CD4-positive, alpha-beta T cell treated with Interleukin-6 at 100 ng/mL for 8 hours (primary cell): ENCODE measurements at places on chromosomes 7 and 10.

GRCh38 chr7:118349604-118350003 is 125.1 kb downstream of the ANKRD7 start:
- no peak for DNase-seq

- no peak for DNase-seq
Observed at GRCh38 chr7:38070718-38071117, 107.3 kb upstream of the STARD3NL start.

GRCh38 chr7:52504561-52504960 is 530.9 kb upstream of the POM121L12 start:
- no peak for DNase-seq

GRCh38 chr7:14207138-14207537 is 217.7 kb upstream of the ETV1 start:
- DNase-seq, result no peak

DNA sequence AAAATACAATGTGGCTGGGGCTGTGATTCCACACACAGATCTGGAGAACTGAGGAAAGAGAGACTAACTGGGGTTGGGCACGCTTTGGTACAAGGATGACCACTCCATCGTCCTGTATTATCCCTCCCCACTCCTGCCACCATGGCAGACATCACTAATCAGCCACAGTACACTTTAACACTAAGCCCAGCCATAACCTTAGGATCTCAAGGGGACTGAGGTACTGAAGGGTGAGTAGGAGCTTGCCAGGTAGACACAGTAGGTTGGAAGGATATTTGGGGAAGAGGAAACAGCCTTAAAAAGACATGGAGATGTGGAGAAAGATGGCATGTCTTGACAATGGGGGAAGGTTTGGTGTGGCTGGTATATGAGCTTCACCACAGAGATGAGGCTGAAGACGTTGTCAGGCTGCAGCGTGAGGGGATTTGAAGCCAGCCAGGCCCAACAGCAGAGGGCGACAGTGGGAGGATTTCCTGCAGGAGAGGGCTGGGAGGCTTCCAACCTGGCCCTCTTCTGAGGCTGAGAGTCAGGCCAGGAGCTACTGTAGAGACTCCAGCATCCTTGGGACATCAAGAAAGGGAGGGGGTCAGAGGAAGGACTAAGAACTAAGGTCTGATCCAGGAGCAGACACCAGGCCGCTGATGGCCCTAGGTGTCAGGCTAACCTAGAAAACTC is 58.6 kb upstream of the COL13A1 start:
- no peak for DNase-seq

GRCh38 chr7:81499262-81500116 is 270.4 kb downstream of the HGF start:
- no peak for DNase-seq

- DNase-seq, result no peak
Observed at GRCh38 chr10:63260860-63261251, 127.7 kb downstream of the NRBF2 start.

- no peak for DNase-seq
Observed at GRCh38 chr7:143463957-143464356, 13.7 kb upstream of the TAS2R41 start.

- DNase-seq, result no peak
Observed at GRCh38 chr10:20162123-20162522, 345.9 kb downstream of the PLXDC2 start.

- DNase-seq, result no peak
Observed at GRCh38 chr7:51621956-51622355, 305.3 kb upstream of the COBL start.

GRCh38 chr10:12846718-12847117 is 154.8 kb downstream of the CCDC3 start:
- no peak for DNase-seq

GRCh38 chr7:1096156-1097119 is 8.5 kb downstream of the GPER1 start:
- no peak for DNase-seq

DNA sequence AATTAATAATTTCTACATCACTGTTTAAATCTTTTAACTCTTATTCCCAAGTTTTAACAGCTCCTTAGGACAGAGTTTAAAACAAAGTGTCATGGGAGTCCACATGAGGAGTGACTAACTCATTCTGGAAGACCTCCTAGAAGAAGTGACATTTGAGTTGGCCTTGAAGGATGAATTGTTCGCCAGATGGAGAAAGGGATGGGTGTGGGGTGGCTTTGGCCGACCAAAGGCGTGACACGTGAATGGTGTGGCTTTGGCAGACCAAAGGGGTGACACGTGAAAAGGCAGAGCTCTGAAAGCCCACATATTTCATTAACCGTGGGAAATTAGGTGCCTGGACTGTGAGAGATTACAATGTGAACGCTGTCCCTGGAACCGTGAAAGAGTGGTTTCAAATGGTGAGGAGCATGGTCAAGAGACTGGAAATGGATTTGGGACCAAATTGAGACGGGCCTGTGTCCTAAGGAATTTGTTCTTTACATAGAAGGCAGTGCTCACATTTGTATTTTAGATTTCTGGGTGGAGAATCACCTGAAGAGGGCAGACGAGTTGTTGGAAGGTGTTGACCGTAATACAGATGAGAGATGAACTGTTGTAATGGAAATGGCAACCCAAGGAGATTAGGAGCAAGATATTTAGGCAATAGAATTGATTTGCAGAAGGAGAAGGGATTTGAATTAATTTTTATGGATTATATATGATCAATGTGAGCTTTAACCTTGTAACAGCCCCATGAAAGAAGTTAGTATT is 228.1 kb downstream of the BICC1 start:
- no peak for DNase-seq

DNA sequence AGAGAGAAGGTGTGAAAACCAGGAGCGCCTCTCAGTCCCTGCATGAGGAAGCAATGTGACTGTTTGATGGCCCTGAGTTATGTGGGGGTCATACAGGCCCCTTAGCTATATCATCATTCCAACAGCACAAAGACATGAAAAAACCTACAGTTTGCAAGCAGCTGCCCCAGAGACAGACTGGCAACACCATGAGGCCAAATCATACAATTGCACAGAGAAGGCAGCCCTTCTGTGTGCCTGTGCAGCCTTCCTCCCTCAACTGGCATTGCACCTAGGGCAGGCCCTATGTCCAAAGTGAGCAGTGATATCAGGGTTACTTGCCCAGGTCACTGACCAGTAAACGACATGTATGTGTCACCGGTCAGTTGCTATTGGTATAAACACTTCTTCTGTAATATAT is 41.6 kb downstream of the GPRIN2 start:
- no peak for DNase-seq

DNA sequence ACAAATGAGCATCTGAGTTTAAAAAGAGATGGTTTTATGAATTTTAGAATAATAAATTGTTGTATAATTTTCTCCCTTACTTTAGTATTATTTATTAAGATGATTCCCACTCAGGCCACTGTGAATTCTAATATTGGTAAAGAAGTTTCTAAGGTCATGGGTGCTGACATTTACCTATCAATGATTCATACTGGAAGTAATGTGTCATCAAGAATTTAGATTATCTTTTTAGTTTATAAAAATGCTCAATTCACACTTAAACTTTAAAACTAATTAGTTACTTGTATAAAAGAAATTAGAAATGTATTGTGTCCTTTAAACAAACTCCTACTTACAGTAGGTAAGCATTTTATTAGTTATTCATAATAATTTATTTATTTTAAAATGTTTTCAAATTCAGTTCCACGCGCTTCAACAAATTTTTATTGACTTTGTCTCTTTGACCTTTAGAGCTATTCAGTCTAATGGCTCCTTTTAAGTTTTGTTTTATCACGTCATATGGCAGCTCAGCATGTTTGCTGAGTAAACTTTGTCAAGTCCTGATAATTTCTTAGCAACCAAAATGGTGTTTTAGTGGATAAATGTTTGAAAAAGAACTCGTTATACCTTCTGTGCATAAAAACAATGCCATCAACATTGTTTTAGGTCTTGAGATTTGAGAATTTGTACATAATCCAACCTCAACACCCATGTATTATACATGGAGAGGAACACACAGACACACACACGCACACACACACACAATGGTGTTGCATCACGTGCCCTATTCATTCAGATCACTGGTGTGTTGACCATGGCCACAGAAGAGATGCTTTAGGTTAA is 15.1 kb upstream of the MRC1 start:
- no peak for DNase-seq

GRCh38 chr7:44967571-44968446 is 11.0 kb downstream of the MYO1G start:
- DNase-seq, result no peak

- DNase-seq, result no peak
Observed at GRCh38 chr7:32574626-32575025, 79.3 kb downstream of the AVL9 start.

DNA sequence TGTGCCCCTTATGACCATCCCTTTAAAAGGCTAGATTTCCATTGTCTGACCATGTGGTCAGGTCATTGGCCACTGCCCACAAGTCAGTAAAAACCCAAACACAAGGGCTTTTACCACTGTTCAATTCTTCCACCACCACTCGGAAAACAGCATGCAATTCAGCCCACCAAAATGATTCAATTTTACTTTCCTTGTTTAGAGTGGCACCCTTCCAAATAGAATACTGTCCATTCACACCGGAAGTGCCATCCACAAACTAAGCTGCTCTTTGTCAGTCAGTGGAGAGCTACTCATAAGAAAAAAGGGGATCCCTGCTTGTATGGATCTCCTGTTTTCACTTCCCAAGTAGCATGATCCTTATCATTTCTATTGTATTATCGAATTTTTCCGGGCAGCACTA is 350.7 kb upstream of the MBL2 start:
- DNase-seq, result no peak

- no peak for DNase-seq
Observed at GRCh38 chr7:155248366-155248756, 49.3 kb upstream of the INSIG1 start.

DNA sequence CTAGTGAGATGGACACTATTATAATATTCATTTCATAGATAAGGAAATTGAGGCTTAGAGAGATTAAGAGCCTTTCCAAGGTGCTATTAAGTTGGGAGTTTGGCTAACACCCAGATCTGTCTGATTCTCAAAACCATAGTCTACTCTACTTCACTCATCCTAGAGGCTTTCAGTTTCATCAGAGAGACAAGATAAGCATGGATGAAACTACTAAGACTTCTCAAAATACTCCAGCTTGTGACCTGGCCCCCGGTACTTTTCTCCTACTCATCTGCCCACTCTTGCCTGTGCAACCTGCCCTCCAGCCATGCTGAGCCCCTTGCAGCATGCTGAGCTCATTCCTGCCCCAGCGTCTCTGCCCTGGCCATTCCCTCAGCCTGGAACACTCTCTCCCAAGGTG is 12.2 kb upstream of the SLC35B4 start:
- no peak for DNase-seq

- no peak for DNase-seq
Observed at GRCh38 chr10:69769395-69769992, 32.2 kb upstream of the COL13A1 start.

GRCh38 chr7:66043681-66044497 is 31.7 kb upstream of the ASL start:
- peak; percentile 3 for DNase-seq

DNA sequence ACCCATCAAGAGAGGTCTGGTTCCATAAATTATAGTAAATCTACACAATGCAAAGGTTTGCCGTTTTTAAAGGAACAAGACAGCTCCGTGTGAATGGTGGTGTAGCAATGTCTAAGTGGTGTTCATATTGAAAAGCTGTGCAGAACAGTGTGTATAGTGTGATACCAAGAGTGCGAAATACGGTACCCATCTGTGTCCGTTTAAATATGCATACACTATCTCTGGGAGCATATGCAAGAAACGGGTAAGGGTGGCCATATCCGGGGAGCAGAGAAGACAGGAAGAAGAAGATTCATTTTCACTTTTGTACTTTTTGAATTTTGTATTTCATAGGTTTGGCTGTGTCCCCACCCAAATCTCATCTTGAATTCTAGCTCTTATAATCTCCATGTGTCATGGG is 102.0 kb downstream of the CCDC3 start:
- DNase-seq, result no peak

DNA sequence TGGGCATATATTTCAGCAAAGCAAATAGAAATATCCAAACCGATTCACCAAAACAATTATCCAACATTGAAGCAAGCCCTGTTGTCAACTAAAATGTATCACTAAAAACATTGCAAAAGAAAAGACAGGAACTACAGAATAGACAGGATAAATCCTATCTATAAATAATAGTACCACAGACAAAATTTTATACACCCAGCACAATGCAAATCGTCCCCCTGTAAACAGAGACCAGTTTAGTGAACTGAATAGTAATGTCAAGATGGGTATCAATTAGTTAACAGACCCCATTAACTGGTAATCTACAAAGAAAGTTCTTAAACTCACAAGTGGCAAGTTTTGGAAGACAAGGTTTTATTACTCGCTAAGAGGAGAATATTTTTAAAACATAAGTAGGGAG is 4.0 kb downstream of the ZC3HAV1 start:
- no peak for DNase-seq

GRCh38 chr10:12056748-12057147 is 12.0 kb upstream of the DHTKD1 start:
- DNase-seq, result no peak

DNA sequence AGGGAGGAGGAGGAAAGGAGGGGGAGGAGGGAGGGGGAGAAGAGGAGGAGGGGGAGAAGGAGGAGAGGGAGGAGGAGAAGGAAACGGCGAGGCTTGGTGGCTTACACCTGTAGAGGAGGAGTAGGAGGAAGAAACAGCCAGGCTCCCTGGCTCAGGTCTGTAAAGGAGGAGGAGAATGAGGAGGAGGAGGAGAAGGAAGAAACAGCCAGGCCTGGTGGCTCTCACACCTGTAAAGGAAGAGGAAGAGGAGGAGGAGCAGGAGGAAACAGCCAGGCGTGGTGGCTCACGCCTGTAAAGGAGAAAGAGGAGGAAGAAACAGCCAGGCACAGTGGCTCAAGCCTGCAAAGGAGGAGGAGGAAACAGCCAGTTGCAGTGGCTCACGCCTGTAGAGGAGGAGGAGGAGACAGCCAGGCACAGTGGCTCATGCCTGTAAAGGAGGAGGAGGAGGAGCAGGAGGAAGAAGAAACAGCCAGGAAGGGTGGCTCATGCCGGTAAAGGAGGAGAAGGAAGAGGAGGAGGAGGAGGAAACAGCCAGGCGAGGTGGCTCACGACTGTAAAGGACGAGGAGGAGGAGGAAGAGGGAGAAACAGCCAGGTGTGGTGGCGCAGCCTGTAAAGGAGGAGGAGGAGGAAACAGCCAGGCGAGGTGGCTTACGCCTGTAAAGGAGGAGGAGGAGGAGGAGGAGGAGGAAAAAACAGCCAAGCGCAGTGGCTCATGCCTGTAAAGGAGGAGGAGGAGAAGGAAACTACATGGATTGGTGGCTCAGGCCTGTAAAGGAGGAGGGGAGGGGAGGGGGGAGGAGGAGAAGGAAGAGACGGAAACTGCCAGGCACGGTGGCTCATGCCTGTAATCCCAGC is 14.9 kb upstream of the CRCP start:
- peak; percentile 35 for DNase-seq
